ENCODE measurements at places on chromosomes 4 and X.

GRCh38 chrX:138150709-138151108 is 560.8 kb downstream of the FGF13 start:
- DNase-seq = no peak

DNA sequence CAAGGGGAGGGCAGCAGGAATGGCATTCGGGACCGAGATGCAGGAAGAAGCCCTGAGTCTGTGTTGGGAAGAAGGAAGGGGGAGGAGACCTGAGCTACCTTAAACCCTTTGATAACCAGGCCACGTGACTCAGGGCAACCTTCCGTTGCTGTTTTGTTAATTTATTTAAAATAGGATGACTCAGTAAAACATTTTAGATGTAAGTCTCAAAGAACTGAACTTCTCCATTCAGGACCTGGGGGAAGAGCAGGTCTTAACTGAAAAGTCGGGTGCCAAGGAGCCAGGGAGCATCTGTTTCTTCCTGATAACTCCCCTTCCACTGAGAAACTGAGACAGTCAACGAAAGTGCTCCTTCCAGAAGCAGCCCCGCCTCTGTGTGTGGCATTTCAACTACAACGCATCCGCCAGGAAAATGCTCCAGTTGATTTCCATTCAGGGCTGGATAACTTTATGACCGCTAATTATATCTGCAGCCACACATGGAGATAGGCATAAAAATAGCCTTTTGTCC is 88.0 kb downstream of the IRF2 start:
- DNase-seq = no peak

- no peak for DNase-seq
Measured at GRCh38 chrX:109336141-109336540, 145.7 kb downstream of the GUCY2F start.

DNA sequence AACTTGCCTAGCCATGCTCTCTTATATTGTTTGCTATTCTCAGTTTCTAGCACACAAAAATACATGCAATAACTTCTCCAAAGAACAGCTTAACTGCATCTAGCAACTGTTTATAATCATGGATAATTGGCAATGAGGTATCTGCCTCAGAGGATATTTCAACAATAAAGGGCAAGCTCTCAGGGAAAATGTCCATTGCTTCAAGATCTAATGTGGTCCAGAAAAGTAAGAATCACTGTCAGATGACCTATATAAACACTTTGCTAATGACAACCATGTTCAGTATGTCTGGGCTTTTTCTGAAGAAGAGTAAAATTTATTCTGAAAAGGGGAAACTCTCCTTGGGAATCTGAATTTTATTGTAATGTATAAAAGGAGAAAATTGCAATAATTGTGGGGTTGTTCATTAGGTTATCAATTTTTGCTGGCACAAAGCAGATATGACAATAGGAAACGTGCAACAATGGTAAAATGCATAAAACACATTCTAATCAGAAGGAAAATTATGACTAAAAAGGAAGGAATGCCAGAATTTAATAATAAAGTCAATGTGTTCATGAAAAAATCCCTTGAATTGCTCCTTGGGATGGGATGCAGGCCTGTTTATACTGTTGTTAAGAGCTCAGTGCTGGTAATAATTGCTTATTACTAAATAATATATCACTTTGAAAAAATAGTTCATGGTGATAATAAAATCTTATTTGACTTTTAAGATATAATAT is 90.3 kb downstream of the ANTXR2 start:
- DNase-seq = no peak

DNA sequence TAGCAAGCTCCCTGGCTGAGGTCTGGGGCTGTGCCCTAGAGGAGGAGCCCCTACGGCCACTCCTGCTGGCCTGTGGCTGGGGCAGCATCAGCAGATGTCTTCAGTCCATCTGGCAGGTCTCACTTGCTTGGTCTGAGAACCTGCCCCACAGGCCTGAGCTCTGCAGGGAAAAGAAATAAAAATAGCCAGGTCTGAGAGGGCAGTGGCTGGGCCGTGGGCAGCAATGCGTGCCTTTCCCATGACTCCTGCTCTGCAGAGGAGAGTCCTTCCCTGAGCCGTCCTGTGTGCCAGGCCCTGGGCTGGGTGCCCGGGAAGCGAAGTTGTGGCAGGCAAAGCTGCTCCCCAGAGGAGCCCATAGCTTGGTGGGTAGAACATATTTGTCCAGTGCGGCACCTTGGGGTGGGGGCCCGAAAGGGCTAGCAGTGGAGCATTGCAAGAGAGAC is 11.3 kb upstream of the KIAA0232 start:
- DNase-seq = no peak

DNA sequence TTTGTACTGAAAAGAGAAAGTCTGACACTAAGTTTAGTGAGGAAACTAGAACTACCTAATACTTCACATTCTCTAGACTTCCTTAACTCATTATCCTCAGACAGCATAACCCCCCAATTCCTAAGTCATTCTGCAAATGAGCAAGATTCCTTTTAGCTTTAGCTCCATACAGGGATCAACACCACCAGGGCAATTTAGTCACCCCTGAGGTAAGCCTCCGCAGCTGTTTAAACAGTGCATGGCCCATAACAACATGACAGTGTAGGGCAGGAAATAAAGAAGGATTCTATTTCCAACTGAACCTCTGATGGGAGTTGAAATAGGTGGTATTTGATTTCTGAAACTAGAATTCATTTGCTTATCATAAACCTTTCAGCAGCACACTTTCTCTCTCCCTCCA is 112.8 kb upstream of the DKK2 start:
- no peak for DNase-seq

DNA sequence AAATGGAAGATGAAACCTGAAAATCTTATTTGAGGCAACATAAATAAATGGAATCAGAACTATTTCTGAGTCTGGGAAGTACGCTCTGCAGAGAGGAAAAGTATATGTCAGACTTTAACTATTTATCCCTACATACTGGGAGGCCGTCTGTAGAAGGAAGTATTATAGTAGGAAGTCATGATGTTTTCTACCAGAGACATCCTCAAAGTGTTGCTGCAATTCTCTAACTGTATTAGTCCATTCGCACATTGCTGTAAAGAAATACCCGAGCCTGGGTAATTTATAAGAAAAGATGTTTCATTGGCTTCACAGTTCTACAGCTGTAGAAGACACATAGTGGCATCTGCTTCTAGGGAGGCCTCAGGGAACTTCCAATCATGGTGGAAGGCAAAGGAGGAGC is 88.7 kb upstream of the TBL1X start:
- DNase-seq = no peak

- DNase-seq = no peak
Measured at GRCh38 chr4:184267206-184267608, 49.5 kb upstream of the ENPP6 start.

DNA sequence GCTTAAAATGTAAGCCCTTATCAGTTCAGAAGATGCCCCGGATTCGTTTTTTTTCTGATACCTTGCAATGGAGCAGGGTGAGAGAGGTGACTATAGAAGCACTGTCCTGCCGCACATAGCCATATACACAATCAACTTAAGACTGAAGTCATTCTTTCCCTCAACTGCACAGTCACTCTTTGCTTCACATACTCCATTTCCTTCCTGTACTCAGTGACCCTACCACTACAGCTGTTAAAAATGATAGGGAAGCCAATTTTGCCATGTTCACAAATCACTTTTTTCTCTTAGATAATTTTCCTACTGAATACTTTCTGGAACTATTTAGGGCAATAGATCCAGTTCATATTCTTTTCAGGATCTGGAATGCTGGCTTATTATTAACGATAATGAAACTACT is 300.0 kb downstream of the ANK2 start:
- no peak for DNase-seq

GRCh38 chr4:110454441-110454840 is 21.5 kb upstream of the ENPEP start:
- no peak for DNase-seq

GRCh38 chrX:53286171-53286570 is 4.8 kb upstream of the IQSEC2 start:
- no peak for DNase-seq

- DNase-seq = no peak
Measured at GRCh38 chrX:86322913-86323312, 174.7 kb downstream of the DACH2 start.

GRCh38 chr4:91681544-91681943 is 622.2 kb upstream of the GRID2 start:
- no peak for DNase-seq

- DNase-seq = no peak
Measured at GRCh38 chrX:105451401-105451800, 230.9 kb upstream of the TEX13A start.
